SK-N-SH treated with all-trans-retinoic acid at 6 μM for 48 hours (cell line): ENCODE measurements at places on chromosomes 16 and 17.

- no peak for ATAC-seq
These were observed 39.3 kb upstream of the CARMIL2 start for GRCh38 chr16:67605641-67606040.

DNA sequence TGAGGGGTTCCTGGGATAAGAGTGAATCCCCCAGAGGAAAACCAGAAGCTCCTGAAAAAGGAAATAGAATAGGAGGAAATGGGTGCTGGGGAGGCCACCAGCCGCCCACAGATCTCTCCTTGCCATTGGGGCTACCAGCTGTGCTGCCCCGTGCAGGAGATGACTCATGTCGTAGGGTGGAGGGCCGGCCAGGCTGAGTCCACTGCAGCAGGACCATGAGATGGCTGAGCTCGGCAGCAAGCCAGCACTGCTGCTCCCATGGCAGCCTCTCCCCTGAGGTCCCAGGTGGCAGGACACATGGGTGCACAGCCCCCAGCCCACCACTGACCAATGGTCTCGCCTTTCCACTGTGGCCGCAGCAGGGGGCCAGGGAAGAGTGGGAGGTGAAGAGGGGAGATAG is 95.5 kb downstream of the GNAO1 start:
- no peak for ATAC-seq

DNA sequence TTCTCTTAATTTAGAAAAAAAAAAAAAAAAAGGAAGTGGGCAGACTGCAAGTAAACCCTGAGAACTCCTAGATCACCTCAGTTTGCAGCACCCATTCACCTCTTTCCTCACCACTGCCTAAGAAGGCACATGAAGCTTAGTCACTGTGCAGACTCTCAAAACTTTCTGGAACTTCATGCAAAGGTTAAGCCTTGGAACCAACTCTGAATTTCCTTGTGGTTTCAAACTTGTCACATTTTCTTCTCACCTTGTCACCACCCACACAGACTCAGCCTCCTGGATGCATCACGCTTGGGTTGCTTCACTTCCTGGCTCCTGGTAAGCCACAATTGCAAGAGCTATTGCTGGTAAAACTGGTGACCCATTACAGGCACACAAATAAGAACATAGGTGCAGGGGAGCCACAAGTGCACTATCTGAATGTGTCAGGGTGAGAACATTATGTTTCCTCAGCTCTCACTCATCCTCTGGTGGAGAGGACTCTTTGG is 15.0 kb upstream of the CPD start:
- no peak for ATAC-seq

- ATAC-seq = no peak
These were observed 105.8 kb downstream of the CMIP start for GRCh38 chr16:81550432-81550808.

DNA sequence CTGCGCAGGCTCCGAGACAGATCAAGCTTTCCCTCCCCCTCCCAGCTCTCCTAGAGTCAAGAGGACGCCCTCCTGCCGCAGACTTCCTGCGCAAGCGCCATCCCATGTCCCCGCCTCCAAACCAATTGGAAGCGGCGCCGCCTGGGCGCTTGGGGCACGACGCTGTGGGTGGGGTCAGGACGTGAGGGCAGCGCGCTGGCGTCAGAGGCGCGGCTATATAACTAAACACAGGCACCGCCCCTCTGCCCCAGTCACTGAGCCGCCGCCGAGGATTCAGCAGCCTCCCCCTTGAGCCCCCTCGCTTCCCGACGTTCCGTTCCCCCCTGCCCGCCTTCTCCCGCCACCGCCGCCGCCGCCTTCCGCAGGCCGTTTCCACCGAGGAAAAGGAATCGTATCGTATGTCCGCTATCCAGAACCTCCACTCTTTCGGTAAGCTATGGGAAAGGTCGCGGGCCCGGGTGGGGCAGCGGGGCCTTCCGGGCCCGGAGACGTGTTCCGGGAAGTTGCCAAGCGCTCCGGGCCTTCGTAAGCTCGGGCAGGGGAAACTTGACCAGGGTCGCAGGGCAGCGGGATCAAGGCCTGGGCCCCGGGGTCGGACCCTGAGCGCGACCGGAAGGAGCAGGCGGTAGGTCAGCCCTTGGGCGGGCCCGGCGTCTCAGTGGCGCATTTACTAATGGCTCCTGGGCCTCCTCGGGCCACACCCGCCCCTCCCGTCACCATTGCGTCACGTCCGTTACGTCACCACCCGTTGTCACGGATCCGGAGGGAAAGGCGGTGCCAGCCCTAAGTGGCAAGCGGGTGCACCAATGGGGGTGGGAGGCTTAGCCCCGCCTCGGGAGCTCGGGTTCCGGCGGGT is at the start of gene EIF1:
Gene EIF1 (plus strand): TSS at position 245 of the 856 bp plus-strand sequence. CDS start 154 bp downstream, at position 399.
- peak; percentile 83 for ATAC-seq

GRCh38 chr16:65476448-65476955 is 354.6 kb upstream of the CDH11 start:
- no peak for ATAC-seq
